ENCODE measurements at places on chromosomes 1 and 21.

DNA sequence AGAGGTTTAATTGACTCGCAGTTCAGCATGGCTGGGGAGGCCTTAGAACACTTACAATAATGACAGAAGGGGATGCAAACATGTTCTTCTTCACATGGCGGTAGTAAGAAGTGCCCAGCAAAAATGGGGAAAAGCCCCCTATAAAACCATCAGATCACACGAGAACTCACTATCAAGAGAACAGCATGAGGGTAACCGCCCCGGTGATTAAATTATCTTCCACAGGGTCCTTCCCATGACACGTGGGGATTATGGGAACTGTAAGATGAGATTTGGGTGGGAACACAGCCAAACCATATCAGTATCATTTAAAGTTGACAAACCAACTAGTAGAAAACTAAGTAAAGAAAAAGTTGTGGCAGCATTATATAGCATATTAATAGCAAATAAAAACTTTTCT lies 71.3 kb upstream of the DNAJC6 start:
- DNase-seq = no peak

GRCh38 chr1:186155594-186155993 lies 219.5 kb downstream of the TPR start:
- no peak for DNase-seq

- DNase-seq = peak; percentile 96
Measured at GRCh38 chr1:54488065-54488750, 59.8 kb upstream of the ACOT11 start.

GRCh38 chr1:153598309-153599172 lies 14.4 kb downstream of the S100A16 start:
- no peak for DNase-seq

- peak; percentile 64 for DNase-seq
Measured at GRCh38 chr1:147669469-147670318, 630 bp downstream of the ACP6 start.
